Amniotic epithelial cell (primary cell): ENCODE measurements at places on chromosomes 2 and 18.

- no peak for DNase-seq
Observed at GRCh38 chr2:241219030-241219382, 30.5 kb downstream of the ANO7 start.

DNA sequence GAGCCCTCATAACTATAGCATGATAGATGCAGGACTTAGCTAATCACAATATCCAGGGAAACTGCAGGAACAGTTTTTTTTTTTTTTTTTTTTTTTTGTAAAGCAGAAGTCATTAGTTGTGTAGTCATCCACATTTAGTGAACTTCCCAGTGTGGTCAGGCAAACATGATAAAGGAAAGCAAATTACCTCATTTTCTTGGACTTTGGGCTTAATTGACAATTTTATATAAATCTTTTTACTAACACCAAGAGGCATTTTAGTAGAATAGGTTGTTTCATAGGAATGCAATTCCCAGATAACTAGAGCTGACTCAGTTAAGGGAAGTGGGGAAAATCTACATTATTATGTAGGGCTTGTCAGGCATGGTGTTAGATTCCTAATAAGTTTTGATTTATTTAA, 142.7 kb upstream of the GCFC2 start:
- peak; percentile 36 for DNase-seq

- DNase-seq: peak; percentile 81
Observed at GRCh38 chr2:187959821-187960220, 331.9 kb upstream of the GULP1 start.

GRCh38 chr18:42719221-42719620, 396.3 kb downstream of the RIT2 start:
- no peak for DNase-seq

GRCh38 chr2:47964722-47965434, 58.6 kb upstream of the FBXO11 start:
- DNase-seq: no peak

- DNase-seq: no peak
Observed at GRCh38 chr2:42404676-42405075, 43.7 kb upstream of the COX7A2L start.

GRCh38 chr18:69490813-69491212, 90.1 kb downstream of the DOK6 start:
- peak; percentile 28 for DNase-seq

- DNase-seq: no peak
Observed at GRCh38 chr2:162433491-162433890, 89.6 kb downstream of the GCA start.

GRCh38 chr2:231820786-231821303, 34.6 kb downstream of the COPS7B start:
- no peak for DNase-seq

DNA sequence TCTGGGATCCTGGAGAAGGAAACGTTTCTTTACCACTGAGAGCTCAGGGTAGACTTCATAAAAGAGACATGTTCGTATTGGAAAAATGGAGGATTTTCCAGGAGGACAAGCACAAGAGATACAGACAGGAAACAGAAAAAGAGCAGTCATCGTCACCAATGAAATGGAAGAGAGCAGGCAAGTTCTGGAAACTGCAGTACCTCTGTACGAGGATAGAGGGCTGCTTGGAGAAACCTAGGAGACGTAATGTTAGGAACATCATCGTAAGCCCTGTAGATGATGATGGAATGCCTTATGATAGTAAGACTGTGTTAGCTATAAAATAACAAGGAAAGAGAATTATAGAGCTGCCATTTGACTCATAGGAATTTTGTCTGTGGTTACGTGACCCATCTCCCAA, 121.1 kb upstream of the KLHL14 start:
- DNase-seq: peak; percentile 3
